ENCODE measurements at places on chromosomes 16 and 17.

- no peak for DNase-seq
These were observed 3.5 kb downstream of the MARVELD3 start for GRCh38 chr16:71629278-71630016.

GRCh38 chr17:6126768-6127167, 56.6 kb downstream of the WSCD1 start:
- no peak for DNase-seq

- no peak for DNase-seq
These were observed 37.6 kb downstream of the RAB11FIP3 start for GRCh38 chr16:463071-463470.

DNA sequence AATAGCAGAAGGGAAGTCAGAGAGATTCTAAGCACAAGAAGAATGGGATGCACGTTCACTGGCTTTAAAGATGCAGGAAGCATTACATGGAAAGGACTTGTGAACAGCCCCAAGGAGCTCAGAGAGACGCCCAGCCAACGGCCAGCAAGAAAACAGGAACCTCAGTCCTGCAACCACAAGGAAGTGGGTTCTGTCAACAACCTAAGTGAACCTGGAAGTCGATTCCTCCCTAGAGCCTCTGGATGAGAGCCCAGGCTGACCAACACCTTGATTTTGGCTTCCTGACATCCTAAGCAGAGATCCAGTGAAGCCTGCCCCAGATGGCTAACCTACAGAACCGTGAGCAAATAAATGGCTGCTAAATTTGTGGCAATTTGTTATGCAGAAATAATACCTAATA, 24.5 kb downstream of the GPR142 start:
- no peak for DNase-seq

DNA sequence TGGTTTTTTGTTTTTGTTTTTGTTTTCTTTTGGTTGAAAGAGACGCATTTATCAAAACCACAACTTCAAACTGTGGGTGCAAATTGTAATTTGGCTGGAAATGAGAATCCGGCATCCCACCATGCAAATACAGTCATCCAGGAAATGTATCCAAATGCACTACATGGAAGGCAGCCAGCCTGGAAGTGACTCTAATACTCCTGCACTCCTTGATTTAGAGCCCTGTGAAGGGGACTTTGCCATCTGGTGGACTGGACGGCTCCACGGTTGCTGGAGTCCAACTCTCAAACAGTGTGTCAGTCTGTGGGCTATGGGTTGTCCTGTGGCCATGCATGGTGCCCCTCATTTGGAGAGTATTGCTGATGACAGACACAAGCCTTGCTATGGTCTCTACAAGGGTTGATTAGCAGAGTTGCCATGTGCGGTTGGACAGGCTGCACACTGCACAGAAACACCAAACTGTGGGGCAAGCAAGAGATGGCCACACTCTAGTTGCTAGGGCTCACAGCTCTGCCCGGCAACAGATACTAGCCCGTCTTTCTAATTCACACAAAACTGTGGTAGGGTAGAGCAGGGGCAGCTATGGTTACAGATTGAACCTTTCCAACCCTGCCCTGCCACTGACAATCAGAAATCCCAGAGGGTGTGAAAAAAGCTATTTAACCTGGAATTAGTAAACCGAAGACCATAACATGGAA, 62.4 kb downstream of the VAT1L start:
- DNase-seq: no peak

- no peak for DNase-seq
These were observed 70.1 kb downstream of the ARHGAP23 start for GRCh38 chr17:38498353-38498752.

GRCh38 chr17:78147315-78147998, 1.3 kb downstream of the C17orf99 start:
- no peak for DNase-seq
